ENCODE measurements at places on chromosomes 3 and 15. TPM values are rescaled to one million over a fixed set of nuclear protein-coding genes. Genes with fewer than 3 reads are reported as not detected.

The CCDC13 gene
- 5.3 TPM for total RNA-seq

The ZNF80 gene
- total RNA-seq = 0.28 TPM

The SPESP1 gene
- total RNA-seq = 4.1 TPM

The UNC13C gene
- 0.19 TPM for total RNA-seq

The PLIN1 gene
- total RNA-seq = 2.1 TPM

The BOC gene
- total RNA-seq = 22.2 TPM

The SPTSSB gene
- total RNA-seq = 7.8 TPM
